ENCODE measurements at places on chromosomes 1 and 21.

- no peak for DNase-seq
These were observed 25.6 kb downstream of the AGMAT start for GRCh38 chr1:15559189-15559810.

DNA sequence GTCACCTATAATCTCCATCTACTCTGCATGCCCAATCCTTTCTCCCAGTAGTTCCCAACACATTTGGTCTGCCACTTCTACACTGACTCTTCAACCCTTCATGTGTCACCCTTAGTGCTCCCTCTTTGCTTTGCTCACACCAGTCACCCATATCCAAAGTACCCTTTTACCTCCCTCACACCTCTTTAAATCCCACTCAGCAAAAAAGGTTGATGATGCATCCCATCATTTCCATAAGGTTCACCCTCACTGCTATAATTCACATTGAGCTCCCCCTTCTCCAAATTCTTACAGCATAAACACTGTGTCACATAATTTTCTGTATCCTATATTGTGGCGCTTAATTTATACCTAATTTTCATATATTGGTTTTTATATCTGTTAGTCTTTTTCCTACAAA is 83.8 kb upstream of the ATP1B1 start:
- no peak for DNase-seq

DNA sequence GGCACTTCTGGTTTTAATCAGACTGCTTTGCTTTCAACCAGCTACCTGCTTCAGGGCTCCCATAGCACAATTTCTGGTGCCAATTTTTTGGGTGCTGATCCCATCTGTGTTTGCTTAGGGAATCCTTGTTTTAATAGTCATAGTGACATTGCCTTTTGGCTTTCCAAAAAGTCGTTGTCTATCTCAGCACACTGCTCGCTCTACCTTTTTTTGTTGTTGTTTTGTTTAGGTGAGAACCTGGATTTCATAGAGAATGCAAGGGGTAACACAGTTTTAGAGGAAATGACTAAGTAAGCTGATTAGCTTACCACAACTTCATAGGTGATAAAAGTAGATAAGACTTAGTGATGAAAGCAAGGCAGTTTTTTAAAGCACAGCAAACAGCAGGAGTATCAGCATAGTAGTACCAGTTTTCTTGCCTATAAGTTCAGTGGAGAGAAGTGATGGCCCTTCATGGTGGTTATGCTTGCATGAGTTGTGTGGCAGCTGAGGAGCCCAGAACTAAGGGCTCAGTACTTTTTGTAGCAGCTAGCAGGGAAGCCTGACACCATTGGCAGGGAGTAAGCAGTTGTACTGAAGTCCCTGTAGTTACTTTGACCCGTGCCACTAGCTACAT is 31.3 kb downstream of the NEK7 start:
- no peak for DNase-seq

GRCh38 chr1:171743081-171743870 is 1.4 kb upstream of the VAMP4 start:
- no peak for DNase-seq

- DNase-seq, result peak; percentile 54
These were observed 29.6 kb upstream of the ZNF326 start for GRCh38 chr1:89965193-89965768.

- no peak for DNase-seq
These were observed 513 bp downstream of the GTF2B start for GRCh38 chr1:88890791-88891317.

GRCh38 chr1:200755456-200755855 is 16.8 kb downstream of the CAMSAP2 start:
- DNase-seq, result no peak

GRCh38 chr1:234683861-234684632 is 74.1 kb upstream of the IRF2BP2 start:
- no peak for DNase-seq

DNA sequence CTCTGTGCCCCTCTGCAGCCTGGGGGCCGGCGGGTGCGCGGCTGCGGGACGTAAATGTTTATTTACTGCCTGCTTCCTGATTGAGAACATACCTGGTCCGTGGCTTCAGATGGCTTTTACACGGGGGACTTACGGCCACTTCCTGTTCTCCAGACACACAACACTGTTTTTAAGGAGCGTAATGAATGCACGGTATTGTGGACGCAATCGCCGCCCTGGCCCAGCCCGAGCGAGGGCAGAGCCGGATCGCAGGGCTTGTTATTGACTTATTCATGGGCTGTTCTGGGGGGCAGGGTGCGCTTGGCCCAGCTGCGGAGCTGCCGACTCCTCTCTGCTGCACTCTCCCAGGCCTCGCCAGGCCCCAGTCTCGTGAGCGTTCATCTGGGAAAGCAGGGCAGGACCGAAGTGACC is 52.8 kb upstream of the ACTRT2 start:
- DNase-seq, result no peak

GRCh38 chr1:168974611-168975010 is 131.9 kb upstream of the ATP1B1 start:
- DNase-seq, result no peak

DNA sequence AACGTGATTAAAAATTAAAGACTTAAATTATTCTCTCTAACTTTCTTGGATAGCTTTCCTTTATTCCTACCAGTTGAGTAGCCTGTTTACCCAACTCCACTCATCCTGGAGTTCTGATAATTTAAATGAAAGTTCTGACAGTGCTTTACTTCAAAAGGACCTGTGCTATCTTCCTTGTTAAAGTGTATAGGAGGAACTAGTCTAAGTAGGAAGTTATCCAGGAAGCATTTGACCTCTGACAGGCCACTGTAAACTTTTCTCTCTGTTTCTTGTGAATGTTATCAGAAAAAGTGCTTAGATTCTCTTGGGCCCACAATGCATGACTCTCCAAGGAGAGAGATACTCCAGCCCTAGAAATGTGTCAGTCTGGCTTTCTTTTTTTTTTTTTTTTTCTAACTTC is 9.2 kb downstream of the UAP1 start:
- DNase-seq, result no peak

DNA sequence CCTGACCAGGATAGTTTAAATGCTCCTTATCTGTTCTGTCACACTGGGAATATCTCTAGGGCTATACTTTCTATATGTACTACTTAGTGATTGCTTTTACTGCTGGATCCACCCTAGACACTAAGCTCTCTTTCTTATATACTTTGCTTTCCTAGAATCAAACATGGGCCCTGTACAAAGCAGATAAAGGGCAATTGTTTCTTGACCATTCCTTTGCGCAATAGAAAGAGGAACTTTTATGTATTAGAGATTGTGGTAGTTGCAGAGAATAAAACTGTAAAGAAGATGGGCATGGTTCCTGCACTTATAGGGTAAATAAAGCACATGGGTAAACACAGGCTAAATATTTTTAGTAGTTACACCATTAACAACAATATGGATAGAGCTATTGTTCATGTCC is 58.8 kb downstream of the ATP6V1G3 start:
- DNase-seq, result no peak

Data from NCI-H1436 (cell line).